A549 treated with CORT108297 at 1 μM for 4 hours (cell line): ENCODE measurements at places on chromosomes 4 and X. TPM values are rescaled to one million over a fixed set of nuclear protein-coding genes. Genes with fewer than 3 reads are reported as not detected.

The ZNF630 gene
- total RNA-seq: 0.21 to 0.38 TPM (median 0.26 TPM) in 5 replicates

The PRKG2 gene
- total RNA-seq: 0.76 to 1.1 TPM (median 0.81 TPM) in 5 replicates

The TMEM165 gene
- 51.1 to 60.2 TPM (median 55.5 TPM) in 5 replicates for total RNA-seq

The PDHA2 gene
- not detected in 5 replicates for total RNA-seq

The FGF13 gene
- total RNA-seq: 0.05 to 0.10 TPM in 2 of 5 replicates, not detected in the others

The BTC gene
- 1.2 to 1.6 TPM (median 1.3 TPM) in 5 replicates for total RNA-seq

The AR gene
- total RNA-seq: 2.9 to 3.6 TPM (median 3.2 TPM) in 5 replicates

The BGN gene
- not detected in 5 replicates for total RNA-seq

The PCDH7 gene
- 0.07 to 0.15 TPM (median 0.10 TPM) in 5 replicates for total RNA-seq

The TMEM47 gene
- 0.69 to 1.0 TPM (median 0.81 TPM) in 5 replicates for total RNA-seq

The AKAP4 gene
- total RNA-seq: not detected in 5 replicates

The ASB9 gene
- 19.0 to 24.3 TPM (median 20.6 TPM) in 5 replicates for total RNA-seq

The GPRIN3 gene
- 2.8 to 5.9 TPM (median 4.7 TPM) in 5 replicates for total RNA-seq

The PRPS1 gene
- 94.1 to 112 TPM (median 99.0 TPM) in 5 replicates for total RNA-seq

The RAI2 gene
- 0.08 to 0.18 TPM (median 0.14 TPM) in 5 replicates for total RNA-seq

The SCML1 gene
- total RNA-seq: 5.7 to 6.2 TPM (median 5.9 TPM) in 5 replicates

The FAAH2 gene
- total RNA-seq: 0.10 to 0.18 TPM (median 0.13 TPM) in 5 replicates

The ENAM gene
- not detected in 5 replicates for total RNA-seq

The FAM120C gene
- 3.7 to 6.0 TPM (median 5.7 TPM) in 5 replicates for total RNA-seq

The CPE gene
- total RNA-seq: 1.2 to 1.6 TPM (median 1.5 TPM) in 5 replicates

The CENPI gene
- total RNA-seq: 8.5 to 15.1 TPM (median 12.9 TPM) in 5 replicates

The MMRN1 gene
- not detected in 5 replicates for total RNA-seq

The ATP1B4 gene
- not detected in 5 replicates for total RNA-seq

The SPANXB1 gene
- 2.0 to 3.0 TPM (median 3.0 TPM) in 5 replicates for total RNA-seq

The PPP4R3C gene
- total RNA-seq: not detected in 5 replicates

The NR0B1 gene
- total RNA-seq: 20.9 to 50.9 TPM (median 32.0 TPM) in 5 replicates

The F8A1 gene
- 55.5 to 100 TPM (median 93.0 TPM) in 5 replicates for total RNA-seq

The PRSS12 gene
- 0.24 to 0.41 TPM (median 0.28 TPM) in 5 replicates for total RNA-seq

The MAD2L1 gene
- 46.7 to 63.3 TPM (median 49.3 TPM) in 5 replicates for total RNA-seq

The PNMA3 gene
- total RNA-seq: 0.15 to 0.23 TPM (median 0.19 TPM) in 5 replicates

The ARHGEF6 gene
- total RNA-seq: 0.13 to 0.23 TPM (median 0.16 TPM) in 5 replicates

The MAGEA8 gene
- total RNA-seq: not detected in 5 replicates

The IGBP1 gene
- total RNA-seq: 56.9 to 65.7 TPM (median 63.0 TPM) in 5 replicates
